ENCODE measurements at places on chromosomes 1 and 21.

GRCh38 chr1:10399444-10399941 is 629 bp downstream of the PGD start:
- no peak for DNase-seq

DNA sequence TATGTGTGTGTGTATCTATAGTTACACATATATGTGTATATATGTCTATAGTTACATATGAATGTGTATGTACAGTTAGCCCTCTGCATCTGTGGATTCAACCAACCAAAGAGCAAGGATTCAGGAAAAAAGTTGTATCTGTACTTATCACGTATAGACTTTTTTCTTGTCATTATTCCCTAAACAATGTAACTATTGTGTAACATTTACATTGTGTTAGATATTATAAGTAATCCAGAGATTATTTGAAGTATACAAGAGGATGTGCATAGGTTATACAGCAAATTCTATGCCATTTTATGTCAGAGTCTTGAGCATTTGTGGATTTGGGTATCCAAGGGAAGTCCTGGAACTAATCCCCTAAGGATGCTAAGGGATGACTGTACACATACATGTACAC is 71.3 kb downstream of the RASAL2 start:
- DNase-seq = no peak

DNA sequence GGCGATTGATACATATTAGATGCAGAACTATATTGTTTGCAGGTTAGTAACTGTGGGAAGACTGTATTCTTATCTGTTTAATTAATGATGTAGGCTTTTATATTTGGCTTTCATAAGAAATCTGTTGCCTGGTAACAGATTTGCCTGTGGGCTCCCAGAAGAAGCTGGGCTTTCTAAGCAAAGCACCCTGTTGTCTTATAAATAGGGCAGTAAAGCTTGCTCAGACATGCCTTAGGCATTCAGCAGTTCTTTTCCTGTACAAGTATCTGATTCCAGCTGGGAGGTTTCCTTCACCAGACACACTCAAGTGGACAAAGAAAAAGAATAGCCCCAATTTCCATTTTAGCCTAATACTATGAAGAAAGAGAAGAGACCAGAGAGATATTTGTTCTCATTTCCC is 524.0 kb downstream of the LRRIQ3 start:
- DNase-seq = no peak

DNA sequence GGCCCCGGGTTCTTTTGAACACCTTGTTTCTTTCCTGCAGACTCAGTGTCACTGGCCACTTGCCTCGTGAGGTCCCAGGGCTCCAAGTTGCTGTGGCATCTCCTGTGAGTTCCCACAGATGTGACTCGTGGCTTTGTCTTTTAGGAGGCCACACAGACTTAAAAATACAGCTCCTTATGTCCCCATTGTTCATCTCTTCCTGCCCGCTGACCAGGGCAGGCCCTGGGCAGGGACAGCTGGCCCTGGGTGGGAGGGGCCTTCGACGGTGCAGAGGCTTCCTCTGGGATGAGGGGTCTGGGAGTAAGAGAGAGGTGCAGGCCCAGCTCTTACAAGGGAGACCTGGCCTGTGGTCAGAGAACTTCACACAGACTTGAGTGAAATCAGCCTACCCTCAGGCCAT is 15.6 kb downstream of the LDLRAP1 start:
- DNase-seq = no peak

GRCh38 chr1:11335417-11336056 is 62.5 kb downstream of the UBIAD1 start:
- no peak for DNase-seq

- no peak for DNase-seq
Observed at GRCh38 chr1:186887203-186887602, 58.5 kb downstream of the PLA2G4A start.

DNA sequence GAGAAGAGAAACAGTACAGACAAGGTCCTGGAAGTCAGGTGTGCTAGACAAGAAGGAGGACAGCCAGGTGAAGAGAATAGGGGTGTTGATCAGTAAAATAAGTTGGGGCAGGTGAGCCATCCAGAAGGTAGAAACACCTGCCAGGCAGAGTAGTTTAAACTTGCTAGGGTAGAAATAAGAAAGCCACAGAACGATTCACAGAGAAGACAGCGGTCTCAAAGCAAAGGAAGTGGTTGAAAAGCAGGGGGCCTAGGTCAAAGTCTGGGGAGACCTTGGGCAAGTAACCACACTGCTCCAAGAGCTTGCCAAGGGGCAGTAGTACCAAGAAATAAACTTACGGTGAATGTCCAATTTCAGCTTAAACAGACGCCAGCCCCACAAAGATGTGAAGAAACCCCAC is 116.6 kb upstream of the PROX1 start:
- DNase-seq = no peak

GRCh38 chr1:6580119-6580592 is 362 bp downstream of the ZBTB48 start:
- no peak for DNase-seq

DNA sequence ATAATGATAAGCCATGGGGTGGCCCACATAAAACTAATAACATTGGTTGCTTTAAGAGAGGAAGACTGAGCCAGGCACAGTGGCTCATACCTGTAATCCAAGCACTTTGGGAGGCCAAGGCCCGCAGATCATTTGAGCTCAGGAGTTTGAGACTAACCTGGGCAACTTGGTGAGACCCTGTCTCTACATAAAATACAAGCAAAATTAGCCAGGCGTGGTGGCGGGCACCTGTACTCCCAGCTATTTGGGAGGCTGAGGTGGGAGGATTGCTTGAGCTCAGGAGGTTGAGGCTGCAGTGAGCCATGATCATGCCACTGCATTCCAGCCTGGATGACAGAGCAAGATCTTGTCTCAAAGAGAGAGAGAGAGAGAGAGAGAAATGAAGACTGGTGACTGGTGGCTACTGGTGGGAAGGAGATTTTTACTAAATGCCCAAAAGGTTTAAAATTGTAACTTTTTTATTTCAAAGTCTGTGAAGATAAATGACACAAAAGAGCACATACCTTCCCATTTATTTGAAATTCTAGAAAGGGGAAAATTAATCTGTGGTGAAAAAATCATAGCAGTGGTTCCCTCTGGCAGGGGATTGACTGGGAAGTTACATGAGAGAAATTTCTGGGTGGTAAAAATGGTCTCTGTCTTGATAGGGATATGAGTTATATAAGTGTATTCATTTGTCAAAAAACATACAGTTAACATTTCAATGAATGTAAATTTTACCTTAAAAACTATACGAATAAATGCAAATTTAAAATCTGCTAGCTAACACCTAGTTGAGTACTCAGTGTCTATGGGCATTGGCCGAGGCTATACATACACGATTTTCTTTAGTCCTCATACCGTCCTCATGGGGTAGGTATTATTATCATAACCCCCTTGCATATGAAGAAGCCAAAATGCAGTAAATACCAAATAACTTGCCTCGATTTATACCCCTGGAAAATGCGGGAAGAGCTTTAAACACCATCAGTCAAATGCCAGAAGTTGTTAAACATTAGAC is 2.2 kb upstream of the NBPF1 start:
- no peak for DNase-seq

DNA sequence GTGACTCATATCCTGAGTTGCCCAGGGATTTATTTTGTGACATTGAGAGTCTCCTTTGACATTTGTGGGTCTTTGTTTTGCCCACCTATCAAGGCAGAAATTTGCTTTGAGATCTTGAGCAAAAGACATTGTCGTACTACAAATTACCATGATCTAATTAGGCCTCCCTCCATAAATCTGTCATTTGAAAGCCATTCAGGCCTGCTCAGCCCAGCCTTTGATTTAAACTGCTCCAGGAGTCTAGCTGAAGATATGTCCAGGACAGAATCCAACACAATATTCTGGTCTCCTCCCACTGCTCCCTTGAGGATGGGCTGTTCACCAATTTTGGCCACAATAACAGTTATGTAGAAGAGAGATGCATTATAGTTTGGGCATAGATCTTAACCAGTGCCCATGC is 86.7 kb downstream of the PROX1 start:
- DNase-seq = no peak

DNA sequence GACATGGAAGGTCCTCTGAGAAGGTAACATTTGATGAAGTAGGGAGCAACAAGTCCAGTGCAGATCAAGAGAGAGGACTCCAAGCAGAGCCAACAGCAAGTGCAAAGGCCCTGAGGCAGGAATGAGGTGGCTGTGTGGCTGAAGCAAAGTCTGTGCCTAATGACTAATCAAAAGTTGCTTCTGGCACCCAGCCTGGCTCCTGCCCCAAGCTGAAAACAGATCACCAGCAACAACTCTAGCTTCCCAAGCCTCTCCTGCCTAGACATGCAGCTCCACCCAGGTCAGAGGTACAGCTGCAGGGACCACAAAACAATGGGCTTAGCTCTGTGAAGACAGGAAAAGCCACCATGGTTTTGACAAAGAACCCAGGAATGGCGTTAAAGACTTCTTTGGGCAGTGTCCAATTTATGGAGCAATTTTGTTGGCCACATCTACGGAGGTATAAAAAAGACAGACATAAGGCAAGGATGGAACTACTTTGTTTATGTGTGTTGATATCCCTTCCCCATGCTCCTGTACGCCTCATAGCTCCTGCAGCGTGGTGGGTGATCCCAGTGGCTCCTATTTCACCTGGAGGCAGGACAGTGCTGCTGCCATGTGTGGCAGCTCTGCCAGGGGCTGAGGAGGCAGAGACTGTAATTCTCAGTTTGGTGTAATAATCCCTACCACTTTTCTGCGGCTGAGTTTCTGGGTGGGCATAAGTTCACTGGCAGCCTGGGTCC is 26.4 kb upstream of the IGSF3 start:
- no peak for DNase-seq

- no peak for DNase-seq
Observed at GRCh38 chr1:17314491-17314971, 6.5 kb downstream of the PADI4 start.

GRCh38 chr21:42010507-42011495 is 641 bp upstream of the ZBTB21 start:
- DNase-seq = peak; percentile 6

DNA sequence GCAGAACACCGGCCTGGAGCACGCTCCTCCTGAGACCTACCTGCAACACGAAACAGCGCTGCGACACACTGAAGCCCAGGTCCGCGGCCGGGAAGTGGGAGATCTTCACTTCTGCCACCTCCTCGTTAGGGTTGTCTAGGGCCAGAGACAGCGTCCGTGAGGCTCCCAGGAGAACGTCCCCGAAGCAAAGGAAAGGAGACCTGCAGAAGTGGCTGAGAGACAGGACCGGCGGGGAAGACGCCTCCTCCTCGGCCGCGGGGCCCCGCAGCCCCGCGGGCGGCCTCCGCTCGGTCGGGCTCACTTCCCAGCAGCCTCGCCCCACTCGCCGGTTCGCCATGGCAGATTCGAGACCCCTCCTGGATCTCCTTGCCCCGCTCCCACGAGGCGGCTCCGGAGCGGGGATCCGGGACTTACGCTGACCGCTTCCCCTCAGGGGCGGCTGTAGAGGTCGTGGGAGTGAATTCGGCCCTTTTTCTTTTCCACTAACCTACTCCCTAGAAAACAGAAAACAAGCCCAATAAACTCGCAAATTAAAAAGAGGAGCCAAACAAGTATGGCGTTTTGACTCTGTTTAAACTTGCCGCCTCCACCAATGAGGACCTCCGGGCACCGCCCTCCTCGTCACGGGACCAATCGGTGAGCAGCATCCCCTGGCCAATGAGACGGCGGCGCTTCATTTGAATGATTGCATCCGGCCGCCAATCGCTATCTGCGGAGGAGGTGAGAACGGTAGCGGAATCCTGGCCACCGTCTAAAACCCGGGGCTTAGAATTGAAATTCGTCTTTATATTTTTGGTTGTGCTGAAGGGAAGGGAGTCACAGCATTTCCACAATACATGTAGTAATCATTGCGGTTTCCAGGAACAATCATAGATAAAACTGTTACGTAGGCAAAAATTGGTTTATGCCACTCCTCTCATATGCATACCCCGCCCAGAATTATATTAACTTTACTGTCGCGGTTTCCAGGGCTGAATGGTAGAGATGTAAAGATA is at the start of gene ASPM:
TSS of gene ASPM (minus strand) at position 569 of the 995 bp plus-strand sequence. CDS start at position 337, 232 bp downstream.
- peak; percentile 89 for DNase-seq

- DNase-seq = peak; percentile 55
Observed at GRCh38 chr21:42376338-42376982, 10.1 kb upstream of the TFF1 start.

- DNase-seq = no peak
Observed at GRCh38 chr1:19769211-19769932, 30.3 kb downstream of the TMCO4 start.

DNA sequence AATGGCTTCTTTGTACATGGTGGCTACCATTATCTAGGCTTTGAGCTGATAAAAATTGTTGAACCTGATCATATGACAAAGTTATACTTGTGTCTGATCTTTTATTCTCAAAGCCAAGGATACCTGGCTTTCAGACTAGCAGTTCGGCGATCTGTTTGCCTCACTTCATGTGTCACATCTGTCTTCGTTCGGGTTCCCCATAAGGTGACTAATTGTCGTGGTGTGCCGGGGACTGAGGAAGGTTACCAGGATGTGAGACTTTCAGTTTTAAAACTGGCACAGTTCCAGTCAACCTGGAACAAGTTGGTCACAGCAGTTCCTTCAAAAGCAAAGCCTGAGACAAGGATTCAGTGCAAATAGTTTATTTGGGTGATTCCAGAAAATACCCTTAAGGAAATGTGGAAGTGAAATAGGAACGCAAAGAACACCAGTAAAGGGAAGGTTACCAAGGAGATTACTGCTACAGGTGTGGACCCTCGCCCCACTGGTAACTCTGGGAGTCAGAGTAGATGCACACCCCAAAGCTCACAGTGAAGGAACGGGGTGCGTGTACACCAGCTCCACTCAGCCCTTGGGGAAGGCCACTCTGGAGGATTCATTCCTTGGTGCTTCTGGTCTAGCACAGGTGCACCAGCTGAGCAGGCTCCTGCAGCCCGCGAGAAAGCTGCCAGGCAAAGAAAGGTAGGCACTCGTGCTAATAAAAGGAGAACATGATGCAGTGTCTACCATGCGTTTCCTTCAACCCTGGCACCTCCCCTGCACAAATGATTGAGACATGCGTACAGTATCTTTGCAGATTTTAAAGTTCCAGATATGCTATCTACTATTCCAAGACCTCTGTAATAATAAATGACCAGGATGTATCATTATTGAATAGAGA is 69.0 kb downstream of the VWA5B1 start:
- DNase-seq = no peak

- DNase-seq = no peak
Observed at GRCh38 chr1:111620441-111620971, 917 bp downstream of the RAP1A start.

GRCh38 chr1:16140068-16140596 is 15.7 kb downstream of the EPHA2 start:
- DNase-seq = no peak

- DNase-seq = no peak
Observed at GRCh38 chr1:198756470-198756869, 117.6 kb downstream of the PTPRC start.

Measured in T-helper 9 cell (primary cell).